HCT116 (cell line): ENCODE measurements at places on chromosomes 16 and 17. TPM values are rescaled to one million over a fixed set of nuclear protein-coding genes. Genes with fewer than 3 reads are reported as not detected.

Gene HP
- 18.1 TPM for total RNA-seq

Gene MMP2
- total RNA-seq: 1.5 TPM

Gene IFI35
- total RNA-seq: 14.8 TPM

Gene SLC25A39
- 326 TPM for total RNA-seq

Gene CCL15
- total RNA-seq: not detected

GRCh38 chr17:56902348-56902747 is 11.5 kb downstream of the TRIM25 start:
- no peak for DNase-seq

DNA sequence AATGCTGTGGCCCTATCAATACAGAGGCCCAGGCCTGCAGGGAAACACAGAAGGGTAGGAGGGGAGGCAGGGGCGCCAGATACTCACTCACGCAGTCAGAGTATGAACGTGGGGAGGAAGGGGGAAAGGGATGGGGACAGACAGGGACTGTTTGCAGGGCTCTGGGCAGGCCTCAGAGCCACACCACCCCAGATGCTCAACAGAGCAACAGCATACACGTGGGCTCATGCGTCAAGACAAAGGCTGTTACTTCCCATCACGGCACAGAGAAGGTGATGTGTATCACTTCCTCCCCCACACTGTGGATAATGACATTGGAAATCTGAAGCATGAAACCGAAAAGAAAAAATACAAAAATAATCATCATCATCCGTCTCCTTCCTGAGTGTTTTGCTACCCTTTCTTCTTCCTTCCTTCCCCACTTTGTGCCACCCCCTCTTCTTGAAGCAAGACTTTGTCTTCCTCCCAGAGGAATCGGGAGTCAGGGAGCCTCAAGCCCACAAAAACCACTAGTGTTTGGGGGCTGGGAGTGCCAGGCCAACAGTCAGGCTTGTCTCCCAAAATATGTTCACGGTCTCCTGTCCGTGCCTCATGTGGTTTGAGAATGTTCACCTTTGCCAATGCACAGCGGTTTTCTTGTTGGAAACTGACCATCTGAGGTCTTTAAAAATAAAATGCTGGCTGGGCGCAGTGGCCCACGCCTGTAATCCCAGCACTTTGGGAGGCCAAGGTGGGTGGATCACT is 20.1 kb downstream of the SLC39A11 start:
- no peak for DNase-seq

GRCh38 chr17:81577278-81578000 is 25.3 kb upstream of the FAAP100 start:
- DNase-seq: no peak

GRCh38 chr16:68612996-68613395 is 32.1 kb upstream of the CDH3 start:
- no peak for DNase-seq

DNA sequence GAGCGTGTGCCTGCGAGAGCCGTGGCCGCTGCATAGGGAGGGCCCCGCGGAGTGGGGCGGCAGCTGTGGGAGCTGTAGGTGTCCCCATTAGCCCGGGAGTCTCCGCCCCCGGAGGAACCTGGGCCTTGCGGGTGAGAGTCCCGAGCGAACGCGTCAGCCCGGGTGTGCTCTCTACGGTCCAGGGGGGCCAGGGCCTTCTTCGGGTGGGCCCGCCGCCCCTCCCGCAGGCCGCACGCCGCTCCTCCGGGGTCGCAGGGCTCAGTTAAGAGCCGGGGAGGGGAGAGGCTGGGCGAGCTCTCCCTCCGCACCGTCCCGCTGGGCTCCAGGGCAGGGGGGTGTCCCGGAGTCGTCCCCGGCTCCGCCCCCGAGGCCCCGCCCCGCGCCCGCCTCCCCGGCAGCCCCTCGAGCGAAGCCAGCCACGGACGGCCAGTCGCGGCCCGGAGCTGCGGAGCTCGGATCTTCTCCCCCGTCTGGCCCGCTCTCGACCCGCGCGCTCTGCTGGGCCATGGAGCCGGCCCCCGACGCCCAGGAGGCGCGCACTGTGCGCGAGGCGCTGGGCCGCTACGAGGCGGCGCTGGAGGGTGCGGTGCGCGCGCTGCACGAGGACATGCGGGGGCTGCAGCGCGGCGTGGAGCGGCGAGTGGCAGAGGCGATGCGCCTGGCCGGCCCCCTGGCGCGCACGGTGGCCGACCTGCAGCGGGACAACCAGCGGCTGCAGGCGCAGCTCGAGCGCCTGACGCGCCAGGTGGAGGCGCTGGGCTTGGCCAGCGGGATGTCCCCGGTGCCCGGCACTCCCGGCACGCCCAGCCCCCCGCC is at the start of gene SMTNL2:
SMTNL2 (plus strand) TSS at position 429 of the 816 bp plus-strand sequence; CDS start at position 506, 77 bp downstream.
- DNase-seq: no peak

GRCh38 chr16:17397499-17397891 is 73.3 kb downstream of the XYLT1 start:
- no peak for DNase-seq

DNA sequence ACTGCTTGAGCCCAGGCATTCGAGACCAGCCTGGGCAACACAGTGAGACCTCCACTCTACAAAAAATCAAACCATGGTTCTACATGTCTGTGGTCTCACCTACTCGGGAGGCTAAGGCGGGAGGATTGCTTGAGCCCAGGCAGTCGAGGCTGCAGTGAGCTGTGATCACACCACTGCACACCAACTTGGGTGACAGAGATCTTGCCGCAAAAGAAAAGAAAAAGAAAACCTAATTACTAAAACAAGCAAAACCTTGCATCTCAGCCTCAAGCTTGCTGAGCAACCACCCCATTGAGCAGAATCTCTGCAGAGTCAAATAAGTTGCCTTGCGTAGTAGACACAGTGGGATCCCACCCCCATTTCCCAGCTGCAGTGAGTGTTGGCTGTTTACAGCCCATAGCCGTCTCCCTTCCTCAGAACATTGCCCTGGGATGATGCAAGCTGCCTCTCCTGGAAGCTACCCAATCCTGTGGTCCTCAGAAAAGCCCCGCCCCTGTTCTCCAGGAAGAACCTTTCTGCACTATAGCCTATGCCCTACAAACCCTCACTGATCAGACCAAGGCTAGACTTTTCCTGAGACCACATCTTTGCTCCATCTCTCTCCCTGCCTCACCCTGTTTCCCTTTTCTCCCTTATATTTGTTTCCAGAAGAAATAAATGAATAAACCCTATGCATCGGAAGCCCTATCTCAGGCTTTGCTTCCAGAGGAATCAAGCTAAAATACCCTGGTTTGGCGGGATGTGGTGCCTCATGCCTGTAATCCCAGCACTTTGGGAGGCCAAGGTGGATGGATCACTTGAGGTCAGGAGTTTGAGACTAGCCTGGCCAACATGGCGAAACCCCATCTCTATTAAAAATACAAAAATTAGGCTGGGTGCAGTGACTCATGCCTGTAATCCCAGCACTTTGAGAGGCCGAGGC is 16.7 kb upstream of the ERN2 start:
- peak; percentile 31 for DNase-seq

- no peak for DNase-seq
Observed at GRCh38 chr16:1182316-1182671, 29.4 kb downstream of the CACNA1H start.
